ENCODE measurements at places on chromosomes 7 and 10. TPM values are rescaled to one million over a fixed set of nuclear protein-coding genes. Genes with fewer than 3 reads are reported as not detected.

GPR22 gene
- polyA plus RNA-seq = 0.01 TPM

RNF148 gene
- polyA plus RNA-seq = 0.08 TPM

LRRC61 gene
- 8.6 TPM for polyA plus RNA-seq

OPN1SW gene
- not detected for polyA plus RNA-seq

Measured in adipose tissue (tissue), 3 donors.